ENCODE measurements at places on chromosomes 11 and 22.

- no peak for DNase-seq
Measured at GRCh38 chr22:36184433-36185025, 17.1 kb downstream of the APOL4 start.

DNA sequence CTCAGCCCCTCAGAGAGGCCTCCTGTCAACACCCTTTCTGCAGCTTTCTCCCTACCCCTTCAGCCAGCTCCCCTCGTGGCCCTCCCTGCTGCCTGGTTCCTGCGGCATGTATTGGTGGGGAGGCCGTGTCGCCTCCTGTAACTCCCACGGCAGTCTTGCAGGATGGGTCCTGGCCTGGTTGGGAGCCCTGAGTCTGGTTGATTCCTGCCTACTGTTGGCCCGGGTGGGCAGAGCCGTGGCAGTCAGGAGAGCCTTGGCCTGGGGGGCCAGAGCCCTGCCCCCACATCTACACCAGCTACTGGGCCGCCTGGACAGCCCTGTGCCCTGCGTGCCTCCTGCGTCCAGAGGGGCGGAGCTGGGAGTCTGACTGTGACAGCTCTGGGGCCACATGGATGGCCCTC lies 30.3 kb upstream of the GRAMD4 start:
- DNase-seq: no peak

- DNase-seq: no peak
Measured at GRCh38 chr11:83540112-83540675, 254.0 kb upstream of the CCDC90B start.

- DNase-seq: no peak
Measured at GRCh38 chr11:12502046-12502445, 124.7 kb downstream of the PARVA start.

DNA sequence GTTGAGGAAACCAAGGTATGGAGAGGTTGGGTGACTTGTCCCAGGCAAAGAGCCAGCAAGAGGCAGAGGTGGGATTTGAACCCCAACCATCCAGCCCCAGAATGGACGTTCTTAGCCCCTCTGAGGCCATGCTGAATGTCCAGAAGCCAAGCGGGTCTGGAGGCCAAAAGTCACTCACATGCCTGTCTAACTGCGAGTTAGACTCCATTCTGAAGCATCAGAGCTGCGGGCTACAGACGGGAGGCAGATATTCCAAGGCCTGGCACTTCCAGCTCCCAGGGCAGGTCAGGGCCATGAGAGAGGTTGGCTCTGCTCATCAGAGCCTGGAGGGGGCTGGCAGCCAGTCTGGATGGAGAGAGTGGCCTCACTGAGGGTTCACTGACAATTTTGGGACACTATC lies 616.5 kb downstream of the BRD1 start:
- DNase-seq: no peak

GRCh38 chr11:19728436-19728835 lies 15.8 kb downstream of the NAV2 start:
- DNase-seq: no peak

DNA sequence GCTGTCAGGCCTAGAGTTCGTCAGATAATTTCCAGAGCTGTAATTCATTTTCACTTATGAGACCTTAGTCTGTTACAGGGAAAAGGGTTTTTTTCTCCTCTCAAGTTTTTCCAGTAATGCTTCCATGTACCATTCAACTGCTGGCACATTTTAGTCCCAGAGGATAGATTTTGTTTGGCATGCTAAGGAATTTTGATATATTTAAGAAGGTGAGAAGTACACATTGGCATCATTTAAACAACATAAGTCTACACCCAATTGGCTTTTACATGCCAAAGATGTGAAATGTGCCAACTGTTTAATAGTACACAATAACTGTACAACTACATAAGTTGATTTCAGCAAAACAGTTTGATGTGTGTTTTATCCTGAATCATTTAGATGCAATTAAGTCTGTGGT lies 71.0 kb downstream of the PAX6 start:
- no peak for DNase-seq

DNA sequence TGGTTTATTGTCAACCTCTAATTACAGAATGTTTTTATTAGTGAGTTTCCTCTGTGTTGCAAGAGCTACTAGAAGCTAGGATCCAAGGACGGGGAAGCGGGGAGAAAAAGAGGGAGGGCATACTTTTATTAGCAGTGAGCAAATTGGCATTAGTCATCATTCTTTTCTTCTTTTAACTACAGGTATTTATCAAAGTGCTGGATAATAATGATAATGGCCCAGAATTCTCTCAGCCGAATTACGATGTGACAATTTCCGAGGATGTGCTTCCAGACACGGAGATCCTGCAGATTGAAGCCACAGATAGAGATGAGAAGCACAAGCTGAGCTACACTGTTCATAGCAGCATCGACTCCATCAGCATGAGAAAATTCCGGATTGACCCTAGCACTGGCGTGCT lies 179.7 kb upstream of the MTNR1B start:
- no peak for DNase-seq

- DNase-seq: no peak
Measured at GRCh38 chr11:101974771-101975170, 58.4 kb upstream of the ANGPTL5 start.

DNA sequence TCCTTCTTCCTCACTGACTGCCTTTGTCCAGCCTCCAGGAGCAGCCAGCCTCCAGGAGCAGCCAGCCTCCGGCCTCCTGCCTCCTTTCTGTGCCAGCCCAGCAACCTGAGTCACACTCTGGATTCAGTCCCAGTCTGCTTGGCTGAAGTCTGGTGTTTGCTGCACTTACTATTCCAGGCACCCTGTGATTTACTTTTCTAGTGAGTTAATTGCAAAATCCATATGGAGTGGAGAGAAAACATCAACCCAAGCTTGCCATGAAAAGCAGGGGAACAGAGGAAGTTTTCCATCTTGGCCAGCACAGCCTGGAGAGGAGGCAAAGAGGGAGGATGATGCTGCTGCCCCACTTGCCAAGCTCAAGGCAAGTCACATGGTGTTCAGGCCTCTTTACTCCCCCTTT lies 400.5 kb downstream of the TENM4 start:
- no peak for DNase-seq

DNA sequence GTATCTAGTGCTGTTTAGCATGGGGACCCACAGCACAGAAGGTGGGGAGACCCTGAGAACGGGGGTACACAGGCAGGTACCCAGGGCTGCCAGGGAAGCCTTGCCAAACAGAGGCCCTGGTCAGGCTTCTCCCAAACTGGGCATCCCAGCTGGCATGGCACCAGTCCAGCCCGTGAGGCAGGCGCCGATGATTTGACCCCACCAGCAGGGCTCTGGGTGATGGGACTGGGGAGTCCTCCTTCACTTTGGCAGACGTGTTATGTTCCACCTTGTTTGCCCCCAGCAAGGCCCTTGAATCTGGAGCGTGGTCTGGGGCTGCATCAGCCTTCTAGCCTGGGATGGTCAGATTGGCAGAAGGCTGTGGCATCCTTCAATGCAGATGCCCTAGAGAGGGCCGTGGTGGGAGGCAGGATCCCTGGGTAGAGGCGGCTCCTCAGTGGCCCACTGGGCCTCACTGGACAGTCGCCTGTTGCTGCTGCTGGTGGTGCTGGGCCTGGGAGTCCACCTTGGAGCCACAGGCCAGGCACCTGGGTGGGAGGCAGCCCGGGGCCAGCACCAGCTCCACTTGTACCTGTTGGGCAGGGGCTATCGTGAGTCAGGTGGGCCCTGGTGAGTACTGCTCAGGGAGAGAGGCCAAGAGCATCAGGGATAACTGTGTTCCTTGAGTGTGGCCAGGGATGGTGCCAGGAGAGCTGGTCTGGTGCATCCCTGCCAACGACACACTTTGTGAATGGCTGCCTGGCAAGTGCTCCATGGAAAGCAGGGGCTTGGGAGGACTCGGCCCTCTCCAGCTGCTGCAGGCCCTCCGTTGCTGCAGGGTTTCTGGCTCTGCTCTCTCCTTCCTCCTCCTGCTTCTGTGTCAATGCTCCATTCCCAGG lies 3.3 kb downstream of the ADORA2A start:
- no peak for DNase-seq

GRCh38 chr22:47064416-47064815 lies 302.0 kb downstream of the TBC1D22A start:
- DNase-seq: no peak

DNA sequence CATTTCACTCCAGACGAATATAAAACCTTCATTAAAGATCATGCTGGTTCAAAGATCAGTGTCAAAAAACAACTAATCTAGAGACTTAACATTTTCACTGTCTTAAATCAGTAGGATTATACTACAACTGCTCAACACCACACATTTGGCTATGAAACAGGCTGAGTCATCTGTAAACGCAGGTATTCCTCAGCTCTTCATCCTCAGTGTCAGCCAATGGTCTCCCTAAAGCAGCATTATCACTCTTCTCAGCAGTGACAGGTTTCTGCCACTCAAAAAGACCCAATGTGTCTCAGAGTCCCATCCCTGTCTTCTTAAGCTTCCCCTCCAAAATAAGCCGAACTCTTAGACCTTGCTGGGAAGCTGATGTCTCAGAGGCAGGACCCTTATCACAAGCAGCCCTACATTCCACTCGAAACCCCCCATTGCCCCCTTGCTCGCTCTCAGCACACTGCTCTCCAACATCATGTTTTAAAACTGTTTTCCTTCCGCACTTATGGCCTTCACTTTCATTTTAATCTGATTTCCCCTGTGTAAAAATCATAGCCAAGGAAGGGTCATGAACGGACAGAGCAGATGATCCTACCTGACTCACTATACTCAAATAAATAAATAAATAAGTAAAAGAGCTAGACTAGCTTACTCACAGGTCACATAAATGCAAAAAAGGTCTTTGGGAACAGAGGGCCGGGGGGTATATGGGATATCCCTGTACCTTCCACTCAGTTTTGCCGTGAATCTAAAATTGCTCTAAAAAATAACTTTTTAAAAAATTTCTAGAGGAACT lies 23.0 kb downstream of the CDON start:
- DNase-seq: no peak

DNA sequence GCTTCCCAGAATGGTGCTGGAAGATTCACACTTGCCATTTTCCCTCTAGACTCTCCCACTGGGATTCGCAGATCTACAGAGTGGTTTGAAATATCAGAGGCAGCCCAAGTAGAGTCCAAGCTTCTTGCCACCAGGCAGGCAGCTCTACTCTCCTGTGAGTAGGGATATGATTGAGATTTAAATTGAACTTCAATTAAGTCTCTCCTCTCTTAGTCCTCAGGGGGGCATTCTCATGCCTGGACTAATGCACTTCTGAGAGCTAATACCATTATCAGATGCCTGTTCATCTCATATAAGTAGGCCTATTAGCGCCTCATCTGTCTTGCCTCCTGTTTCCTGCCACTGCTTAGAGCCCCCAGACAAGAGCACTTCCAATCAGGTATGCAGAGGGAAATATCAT lies 25.5 kb upstream of the AMPD3 start:
- DNase-seq: no peak

DNA sequence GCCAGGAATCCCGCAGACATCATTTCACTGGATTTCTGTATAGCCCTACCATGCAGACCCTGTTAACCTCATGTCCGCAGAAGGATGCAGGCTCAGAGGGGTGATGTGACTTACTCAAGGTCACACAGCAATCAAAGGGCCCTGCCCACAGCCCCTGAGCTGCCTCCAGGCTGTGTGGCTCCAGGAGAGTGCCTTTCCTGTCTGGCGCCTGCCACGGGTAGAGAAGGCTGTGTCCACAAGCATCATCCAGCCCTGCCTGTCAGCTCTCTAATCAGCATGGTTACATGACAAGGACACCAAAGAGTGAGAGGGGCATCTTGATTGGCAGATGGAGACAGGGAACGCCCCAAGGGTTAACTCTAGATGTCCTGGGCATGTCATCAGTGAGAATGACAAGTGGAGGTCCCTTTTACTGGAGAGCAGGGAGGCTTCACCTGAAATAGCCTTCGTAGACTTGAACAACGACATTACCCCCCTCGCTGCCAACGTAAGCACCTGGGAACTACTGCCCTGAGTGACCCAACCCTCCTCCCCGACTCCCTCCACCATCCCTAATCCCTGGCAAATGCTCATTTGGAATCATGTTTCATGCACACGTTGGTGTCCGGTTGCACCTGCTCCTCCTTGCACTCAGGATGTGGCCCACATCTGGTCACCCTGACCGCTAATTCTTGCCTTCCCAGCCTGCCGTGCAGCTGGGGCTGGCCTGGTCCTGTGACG lies 6.9 kb downstream of the FGF19 start:
- no peak for DNase-seq

Data from Kasumi-1 (cell line).